ENCODE measurements at places on chromosomes 5 and 9.

GRCh38 chr5:150172556-150172955 lies 6.0 kb downstream of the CDX1 start:
- no peak for DNase-seq

- DNase-seq = no peak
Measured at GRCh38 chr5:8458038-8458383, 589.1 kb downstream of the MTRR start.

GRCh38 chr5:14229181-14229580 lies 86.0 kb downstream of the TRIO start:
- DNase-seq = no peak

DNA sequence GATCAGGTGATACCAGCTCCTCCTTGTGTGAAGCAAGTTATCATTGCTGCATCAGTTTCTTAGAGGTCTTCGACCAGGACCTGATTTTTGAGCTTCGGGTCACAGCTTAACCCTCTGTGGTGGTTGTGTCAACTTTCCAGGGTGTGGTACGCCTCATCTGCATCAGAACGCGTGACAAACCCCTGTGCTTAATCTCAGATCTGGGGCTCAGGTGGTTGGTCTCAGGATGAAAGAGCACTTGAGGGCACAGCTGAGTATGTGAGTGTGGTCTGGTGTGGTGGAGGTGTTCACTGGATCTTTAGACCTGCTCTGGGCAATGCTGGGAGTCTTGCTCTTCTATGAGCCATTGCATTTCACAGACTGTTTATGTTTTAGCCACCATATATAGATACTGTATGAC lies 64.1 kb downstream of the OSTF1 start:
- DNase-seq = no peak

- no peak for DNase-seq
Measured at GRCh38 chr5:150034662-150035061, 34.1 kb downstream of the HMGXB3 start.

DNA sequence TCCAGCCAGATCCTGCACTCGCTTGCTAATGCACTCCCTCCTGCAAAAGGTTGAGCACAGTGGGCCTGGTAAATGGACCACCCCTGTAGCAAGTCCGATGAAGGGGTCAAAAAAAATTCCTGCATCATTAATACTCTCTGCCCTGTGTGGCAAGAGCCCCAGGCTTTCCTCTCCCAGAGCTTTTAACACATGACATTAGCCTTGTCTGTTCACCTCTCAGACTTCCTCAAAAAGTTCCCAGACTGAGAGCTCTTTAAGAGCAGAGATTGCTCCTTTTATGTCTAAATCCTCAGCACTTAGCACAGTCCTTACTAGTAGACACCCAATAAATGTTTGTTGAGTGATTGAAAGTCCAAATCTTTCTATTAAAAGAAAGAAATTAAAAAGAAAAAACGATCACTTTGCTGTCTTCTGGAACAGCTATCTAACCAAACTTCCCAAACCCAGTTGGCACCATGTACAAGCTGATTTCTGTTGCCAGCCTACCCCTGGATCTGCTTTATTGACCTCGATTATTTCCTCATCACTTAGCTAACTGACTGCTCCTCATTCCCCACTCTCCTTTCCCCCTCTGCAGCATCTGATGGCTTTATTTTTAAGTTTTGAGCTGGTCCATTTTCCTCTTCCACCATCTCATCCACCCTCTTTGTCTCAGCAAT lies 209.8 kb downstream of the ENC1 start:
- no peak for DNase-seq

DNA sequence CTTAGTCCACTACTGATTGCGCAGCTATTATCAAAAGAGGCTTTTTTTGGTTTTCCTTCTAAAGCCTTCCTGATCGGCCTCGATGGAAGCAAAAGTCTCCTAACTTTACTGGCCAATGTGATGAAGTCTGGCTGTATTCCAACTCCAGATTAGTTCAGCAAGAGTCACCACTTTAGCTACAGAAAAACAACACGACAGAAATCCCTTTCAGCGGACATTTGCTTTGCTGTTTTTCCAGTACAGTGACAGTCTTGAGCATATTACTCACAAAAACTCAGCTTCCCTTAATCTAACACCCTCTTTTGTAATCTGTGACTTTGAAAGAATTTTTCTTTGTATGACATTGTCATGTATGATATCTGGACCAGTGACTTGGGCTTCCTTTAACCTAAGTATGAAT lies 95.7 kb downstream of the HOMER1 start:
- DNase-seq = no peak

- no peak for DNase-seq
Measured at GRCh38 chr5:7548596-7548995, 152.7 kb downstream of the ADCY2 start.

DNA sequence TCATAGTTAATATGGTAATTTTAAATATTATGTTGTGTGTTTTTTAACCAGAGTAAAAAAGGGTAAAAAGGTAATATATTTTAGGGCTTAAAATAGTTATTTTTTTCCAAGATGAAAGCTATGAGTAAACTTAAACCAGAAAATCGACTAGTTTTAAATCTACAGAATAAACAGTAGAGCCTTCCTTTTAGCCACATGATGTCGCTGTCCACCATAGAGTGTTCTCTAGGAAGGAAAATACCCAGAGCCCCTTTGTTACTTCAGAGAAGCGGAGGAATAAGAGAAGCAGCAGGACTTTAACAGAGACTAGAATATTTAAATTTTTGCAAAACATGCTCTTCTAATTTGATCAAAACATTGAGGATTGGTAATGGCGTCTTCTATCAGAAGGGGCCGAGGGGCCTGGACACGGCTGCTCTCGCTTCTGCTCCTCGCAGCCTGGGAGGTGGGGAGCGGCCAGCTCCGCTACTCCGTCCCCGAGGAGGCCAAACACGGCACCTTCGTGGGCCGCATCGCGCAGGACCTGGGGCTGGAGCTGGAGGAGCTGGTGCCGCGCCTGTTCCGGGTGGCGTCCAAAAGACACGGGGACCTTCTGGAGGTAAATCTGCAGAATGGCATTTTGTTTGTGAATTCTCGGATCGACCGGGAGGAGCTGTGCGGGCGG lies at the start of gene PCDHA2:
PCDHA2 (plus strand) TSS at position 258 of the 664 bp plus-strand sequence.
- no peak for DNase-seq

GRCh38 chr5:33726422-33727165 lies 165.2 kb downstream of the ADAMTS12 start:
- no peak for DNase-seq

GRCh38 chr5:133944263-133945185 lies 23.9 kb downstream of the C5orf15 start:
- DNase-seq = no peak

- DNase-seq = no peak
Measured at GRCh38 chr5:151047814-151048425, 27.5 kb downstream of the GPX3 start.

GRCh38 chr9:95131023-95131943 lies 186.2 kb downstream of the FANCC start:
- no peak for DNase-seq

GRCh38 chr9:17380126-17380861 lies 198.6 kb upstream of the SH3GL2 start:
- DNase-seq = no peak

- no peak for DNase-seq
Measured at GRCh38 chr5:142871363-142872193, 101.4 kb downstream of the ARHGAP26 start.

- no peak for DNase-seq
Measured at GRCh38 chr9:90770182-90770738, 31.4 kb upstream of the SYK start.

- DNase-seq = no peak
Measured at GRCh38 chr5:131245948-131246347, 17.9 kb upstream of the CDC42SE2 start.

GRCh38 chr5:148221508-148221907 lies 16.8 kb upstream of the MARCOL start:
- no peak for DNase-seq

DNA sequence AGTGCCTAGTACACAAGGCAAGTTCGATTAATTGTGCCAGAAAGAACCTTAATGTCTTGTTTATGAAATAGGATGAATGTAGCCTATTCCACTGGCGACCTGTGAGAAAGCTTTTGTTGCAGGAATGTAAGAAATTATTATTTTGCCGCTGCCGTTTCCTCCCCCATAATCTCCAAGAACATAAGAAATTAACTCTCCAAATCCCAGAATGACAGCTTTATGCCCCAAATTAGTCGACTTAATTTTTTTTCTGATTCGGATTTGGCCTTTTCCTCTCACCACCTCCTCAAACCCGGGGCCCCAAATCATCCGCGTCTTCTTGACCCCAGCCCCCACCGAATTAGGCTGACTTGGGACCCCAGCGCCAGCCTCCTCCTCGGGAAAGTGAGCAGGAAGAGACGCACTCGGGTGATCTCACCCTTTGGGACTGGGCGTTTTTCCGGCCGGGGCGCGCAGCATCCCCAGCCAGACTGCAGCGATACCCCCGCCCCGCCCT lies 682 bp upstream of the SPTAN1 start:
- no peak for DNase-seq

Data from GOT3 (cell line).